ENCODE measurements at places on chromosomes 2 and 18.
A peak's percentile ranks its signal among the peaks of the same experiment; 100 is the strongest.

- no peak for DNase-seq
These were observed 401.0 kb downstream of the SUCLG1 start for GRCh38 chr2:84057917-84058560.

GRCh38 chr2:141767691-141768090 is 363.1 kb downstream of the LRP1B start:
- DNase-seq, result no peak

DNA sequence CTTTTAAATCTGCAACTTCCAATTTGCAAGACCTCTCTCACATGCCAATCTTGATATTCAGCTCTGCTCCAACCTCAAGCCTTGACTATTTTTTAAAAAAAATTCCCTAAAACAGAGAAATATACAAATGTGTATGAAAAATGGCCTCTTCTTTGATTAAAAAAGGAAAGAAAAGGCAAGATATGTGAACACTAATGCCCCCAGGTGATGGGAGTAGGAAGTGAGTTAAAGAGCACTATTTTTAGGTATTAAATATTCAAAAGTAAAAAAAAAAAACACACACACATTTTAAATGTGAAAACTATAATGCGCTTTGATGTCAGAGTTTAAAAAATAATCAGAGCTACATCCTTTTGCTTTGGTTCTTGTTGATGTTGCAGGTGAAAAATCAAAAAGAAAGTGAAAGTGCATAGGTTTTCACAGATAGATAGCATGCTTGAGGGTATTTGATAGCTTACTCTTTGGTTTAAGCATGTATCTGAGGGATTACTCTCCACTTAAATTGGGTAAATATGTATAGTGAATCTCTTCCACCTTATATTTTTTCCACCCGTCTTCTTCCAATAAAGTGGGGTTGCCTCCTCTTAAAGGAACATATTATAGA is 406.0 kb upstream of the POU3F3 start:
- DNase-seq, result no peak

DNA sequence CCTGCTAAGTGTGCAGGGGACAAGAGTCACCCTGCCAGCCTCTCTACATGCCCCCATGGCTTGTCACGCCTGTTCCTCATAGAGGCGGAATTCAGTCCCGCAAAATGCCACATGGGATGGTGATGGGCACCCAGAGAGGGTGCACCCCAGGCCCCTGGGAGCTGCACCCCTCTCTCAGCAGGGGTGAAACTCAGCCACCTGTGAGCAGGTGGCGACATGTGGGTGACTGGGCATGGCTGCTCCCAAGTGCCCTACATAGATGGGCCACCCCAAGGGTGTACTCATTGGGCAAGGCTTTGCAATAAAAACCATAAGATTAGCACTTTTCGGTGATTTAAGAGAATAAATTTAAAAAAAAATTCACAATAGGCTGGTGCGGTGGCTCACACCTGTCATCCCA is 6.3 kb downstream of the HS6ST1 start:
- no peak for DNase-seq

- DNase-seq, result no peak
These were observed 16.6 kb upstream of the SPOPL start for GRCh38 chr2:138485019-138485418.

DNA sequence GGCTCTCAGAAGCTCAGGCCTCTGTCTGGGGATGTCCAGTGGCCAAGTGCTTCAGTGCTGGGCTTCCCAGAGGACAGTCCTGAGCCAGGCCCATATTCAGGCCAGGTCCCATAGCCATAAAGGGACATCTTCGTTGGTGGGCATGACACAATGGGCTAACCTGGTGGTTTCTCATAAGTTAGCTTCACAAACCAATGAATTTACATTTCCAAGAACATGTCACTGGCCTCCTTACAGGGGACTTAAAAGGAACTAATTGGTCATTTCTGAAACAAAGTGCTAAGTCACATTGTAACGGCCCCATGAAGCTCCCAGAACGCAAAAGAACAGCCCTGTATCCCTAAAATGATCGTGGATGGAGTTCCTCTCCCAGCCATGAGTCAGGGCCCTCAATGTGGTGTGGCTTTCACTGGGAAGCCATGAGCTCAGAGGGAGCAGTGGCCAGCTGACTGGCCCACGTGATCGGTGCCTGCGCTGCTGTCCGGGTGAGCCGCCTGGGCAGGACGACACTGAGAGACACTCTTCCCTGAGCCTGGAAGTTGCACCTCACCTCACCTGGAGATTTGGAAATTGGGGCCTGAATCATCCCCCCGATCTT is 163.7 kb upstream of the APCDD1 start:
- DNase-seq, result no peak

DNA sequence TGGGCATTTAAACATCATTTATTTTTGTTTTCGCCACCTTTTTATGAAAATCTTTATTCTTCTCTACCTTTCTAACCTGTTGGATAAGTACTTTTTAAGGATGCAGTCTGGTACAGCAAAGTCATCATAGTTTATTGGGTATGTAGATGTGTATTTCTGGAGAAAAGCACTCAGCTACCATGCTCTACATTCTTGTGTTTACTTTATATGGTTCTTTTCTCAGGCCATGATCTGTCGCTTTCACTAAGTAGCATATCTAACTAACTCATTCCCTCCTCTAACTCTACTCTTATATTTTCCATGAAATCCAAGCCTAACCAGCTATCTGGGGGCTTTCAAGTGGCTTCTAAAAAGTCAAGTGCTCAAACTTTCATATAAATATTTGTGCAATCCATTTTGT is 25.3 kb upstream of the SETBP1 start:
- DNase-seq, result no peak

DNA sequence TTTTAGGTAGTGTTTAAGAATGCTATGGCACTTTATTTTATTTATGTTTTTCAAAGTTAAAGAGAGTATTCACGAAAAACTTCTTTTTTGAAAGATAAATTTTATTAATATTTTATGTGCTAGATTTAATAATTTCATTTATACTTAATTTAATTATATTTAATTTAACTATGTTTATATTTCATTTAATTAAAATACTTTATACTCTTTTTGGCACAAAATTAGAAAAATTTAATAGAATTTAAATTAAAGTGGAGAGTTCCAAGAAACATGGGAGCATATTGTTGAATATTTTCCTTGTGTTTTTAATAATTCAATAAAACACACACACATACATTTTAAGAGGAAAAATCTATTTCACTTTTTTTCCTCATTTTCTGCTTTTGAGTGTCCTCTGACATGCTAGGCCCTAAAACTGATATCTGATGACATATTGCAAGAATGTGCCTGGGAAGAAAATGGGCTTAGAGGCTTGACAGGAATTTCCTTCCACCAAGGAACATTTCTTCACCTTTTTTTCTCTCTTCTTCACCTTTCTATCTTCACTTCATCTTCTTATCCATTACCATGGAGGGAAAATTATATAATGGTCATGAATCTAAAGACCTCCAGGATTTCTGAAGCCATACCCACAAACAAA is 15.4 kb downstream of the ARHGAP28 start:
- no peak for DNase-seq

DNA sequence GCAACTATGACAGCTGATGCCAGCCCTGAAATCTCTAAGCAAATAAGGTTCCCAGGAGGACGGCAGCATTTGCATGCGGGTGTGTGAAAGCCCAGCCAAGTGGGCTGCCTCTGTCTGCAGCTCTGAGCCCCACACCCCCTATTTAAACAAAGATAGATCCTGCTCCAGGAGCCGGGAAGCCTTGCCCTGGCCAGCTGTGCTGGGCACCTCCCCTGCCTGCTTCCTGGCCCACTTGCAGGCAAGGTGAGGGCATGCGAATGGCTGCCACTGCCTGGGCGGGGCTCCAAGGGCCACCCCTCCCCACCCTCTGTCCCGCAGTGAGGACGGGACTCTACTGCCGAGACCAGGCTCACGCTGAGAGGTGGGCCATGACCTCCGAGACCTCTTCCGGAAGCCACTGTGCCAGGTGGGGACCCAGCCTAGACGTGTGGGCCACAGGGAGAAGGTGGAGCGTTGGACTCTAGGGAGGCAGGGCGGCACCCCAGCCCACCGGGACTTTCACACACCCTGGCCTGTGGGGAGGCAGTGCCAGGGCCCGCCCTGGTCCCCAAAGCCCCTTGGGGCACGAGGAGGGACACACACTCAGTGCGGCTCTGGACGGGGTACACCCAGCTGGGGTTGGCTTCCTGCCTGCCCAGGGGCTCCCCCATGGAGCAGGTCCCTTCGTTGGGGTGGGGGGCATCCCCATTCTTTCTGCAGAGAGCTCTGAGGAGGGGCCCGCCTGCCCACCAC is at the start of gene ANO7:
TSS of gene ANO7 (plus strand) at position 317 of the 732 bp plus-strand sequence. CDS start 1,387 bp downstream, outside the sequence.
- peak; percentile 31 for DNase-seq

GRCh38 chr2:45450634-45451033 is 160.4 kb downstream of the SRBD1 start:
- no peak for DNase-seq

GRCh38 chr2:60676706-60677330 is 79.2 kb upstream of the PAPOLG start:
- no peak for DNase-seq

- DNase-seq, result no peak
These were observed 124.8 kb downstream of the PTH2R start for GRCh38 chr2:208531361-208531760.

DNA sequence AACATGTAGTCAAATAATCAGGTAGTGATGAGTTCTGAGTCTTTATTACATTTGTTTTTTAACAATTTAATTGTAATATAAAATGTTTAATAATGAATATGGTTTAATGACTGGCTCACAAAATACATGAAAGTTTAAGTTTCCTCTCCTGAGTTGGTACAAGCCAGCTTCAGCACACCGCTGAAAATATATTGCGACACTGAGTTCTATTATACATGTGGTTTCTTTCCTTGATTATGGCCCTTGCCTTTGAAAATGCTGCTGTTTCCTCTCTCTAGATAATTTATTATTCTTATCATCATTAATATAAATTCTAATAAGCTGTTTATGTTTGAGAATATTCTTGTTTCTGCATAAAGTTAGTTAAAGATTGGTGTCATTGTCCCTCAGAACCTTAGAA is 249.3 kb downstream of the PARD3B start:
- no peak for DNase-seq

GRCh38 chr2:229947544-229947943 is 25.2 kb downstream of the FBXO36 start:
- DNase-seq, result no peak

DNA sequence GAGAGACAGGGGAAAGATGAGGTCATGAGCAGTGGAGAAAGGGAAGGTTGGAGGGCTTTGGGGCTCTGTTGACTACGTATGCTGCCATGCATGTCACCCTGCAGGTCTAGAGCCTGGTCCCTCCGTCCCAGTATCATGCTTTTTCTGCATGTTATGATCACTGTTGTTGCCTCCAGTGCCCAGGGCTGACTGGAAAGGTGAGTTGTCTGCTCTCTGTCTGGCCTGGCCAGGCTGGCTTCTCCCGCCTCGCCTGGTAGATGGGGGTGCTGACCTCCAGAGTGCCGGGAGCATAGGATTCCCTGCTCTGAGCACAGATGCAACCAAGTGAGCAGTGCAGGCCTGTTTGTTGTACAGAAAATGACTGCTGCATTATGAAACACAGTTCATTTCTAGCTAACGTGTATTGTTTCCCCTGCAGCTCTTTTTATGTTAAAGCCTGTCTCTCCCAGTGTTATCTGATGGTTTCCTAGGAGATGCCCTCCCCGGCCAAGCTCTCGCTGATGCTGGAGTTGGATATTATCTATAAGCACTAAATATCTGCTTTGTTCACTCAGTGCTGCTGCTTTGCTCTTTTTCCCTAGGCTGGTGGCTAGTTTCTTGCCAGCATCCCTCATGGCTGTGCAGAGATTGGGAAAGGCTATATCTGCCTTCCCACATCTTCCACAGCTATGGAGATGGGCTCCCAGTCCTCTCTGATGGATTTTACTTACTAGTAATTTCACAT is 158.2 kb downstream of the TDRD15 start:
- no peak for DNase-seq

GRCh38 chr2:67446491-67446911 is 49.4 kb downstream of the ETAA1 start:
- DNase-seq, result no peak

DNA sequence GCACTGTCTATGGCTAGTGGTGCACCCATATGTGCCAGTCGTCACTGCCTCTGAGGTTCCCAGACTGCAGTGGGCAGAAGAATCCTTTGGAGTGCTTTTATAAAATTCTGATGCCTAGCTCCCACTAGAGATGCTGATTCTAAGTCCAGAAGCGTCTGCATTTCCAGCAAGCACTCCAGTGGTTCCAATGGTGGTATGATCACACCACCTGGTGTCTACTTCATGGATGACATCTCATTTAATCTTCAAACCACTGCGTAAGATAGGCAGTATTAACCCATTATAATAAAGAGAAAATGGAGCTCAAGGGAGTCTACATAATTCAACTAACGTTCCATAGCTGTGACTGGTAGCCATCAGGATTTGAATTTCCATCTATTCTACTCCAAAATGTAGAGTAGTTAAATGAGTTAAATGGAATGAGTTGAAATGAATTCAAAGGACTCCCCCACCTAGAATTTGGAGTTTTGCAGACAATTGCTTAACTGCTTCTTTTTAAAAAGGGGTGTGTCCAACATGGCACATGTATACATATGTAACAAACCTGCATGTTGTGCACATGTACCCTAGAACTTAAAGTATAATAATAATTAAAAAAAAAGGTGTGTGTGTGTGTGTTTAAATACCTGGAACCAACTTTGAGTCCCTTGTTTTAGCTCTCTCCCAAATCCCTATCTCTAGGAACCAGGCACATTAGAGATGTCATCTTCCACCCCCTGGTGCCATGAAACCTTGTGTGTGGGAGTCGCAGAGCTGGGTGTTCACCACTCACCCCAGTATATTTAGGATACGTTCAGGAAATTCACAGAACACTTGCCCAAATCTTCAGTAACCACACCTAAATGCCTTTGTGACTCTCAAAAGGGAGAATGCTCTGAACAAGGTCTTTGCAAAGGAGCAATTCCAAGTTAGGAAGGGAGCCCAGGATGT is 14.1 kb downstream of the LAMA3 start:
- DNase-seq, result no peak

DNA sequence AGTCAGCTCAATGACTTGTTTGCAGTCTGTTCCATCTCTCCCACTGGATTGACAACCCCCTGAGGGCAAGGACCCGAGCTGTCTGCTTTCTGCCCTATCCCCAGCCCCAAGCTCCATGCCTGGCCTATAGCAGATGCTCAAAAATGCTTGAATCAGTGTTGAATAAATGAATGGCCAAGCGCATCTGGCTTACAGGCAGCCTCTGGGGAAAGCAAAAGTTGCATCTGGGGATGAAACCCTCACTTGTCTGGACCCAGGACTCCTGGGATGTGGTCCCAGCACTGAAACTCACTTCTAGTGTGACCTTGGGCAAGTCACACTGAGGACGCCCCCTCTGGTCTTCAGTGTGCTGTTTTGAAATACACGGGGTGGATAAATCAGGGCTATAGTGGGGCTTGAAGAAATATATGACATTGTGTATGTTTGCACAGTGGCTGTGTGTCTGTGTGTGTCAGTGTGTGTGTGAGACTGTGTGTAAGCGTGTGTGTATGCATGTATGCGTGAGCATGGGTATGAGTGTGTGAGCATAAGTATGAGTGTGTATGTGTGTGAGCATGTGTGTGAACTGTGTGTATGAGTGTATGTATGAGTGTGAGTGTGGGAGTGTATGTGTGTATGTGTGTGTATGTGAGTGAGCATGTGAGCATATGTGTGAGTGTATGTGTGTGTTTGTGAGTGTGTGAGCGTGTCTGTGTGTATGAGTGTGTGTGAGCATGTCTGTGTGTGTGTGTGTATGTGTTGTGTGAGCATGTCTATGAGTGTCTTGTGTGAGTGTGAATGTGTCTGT is 27.8 kb upstream of the TNS1 start:
- no peak for DNase-seq
